ENCODE measurements at places on chromosomes 1 and 21.

- no peak for DNase-seq
Observed at GRCh38 chr1:87200875-87201638, 127.6 kb upstream of the LMO4 start.

DNA sequence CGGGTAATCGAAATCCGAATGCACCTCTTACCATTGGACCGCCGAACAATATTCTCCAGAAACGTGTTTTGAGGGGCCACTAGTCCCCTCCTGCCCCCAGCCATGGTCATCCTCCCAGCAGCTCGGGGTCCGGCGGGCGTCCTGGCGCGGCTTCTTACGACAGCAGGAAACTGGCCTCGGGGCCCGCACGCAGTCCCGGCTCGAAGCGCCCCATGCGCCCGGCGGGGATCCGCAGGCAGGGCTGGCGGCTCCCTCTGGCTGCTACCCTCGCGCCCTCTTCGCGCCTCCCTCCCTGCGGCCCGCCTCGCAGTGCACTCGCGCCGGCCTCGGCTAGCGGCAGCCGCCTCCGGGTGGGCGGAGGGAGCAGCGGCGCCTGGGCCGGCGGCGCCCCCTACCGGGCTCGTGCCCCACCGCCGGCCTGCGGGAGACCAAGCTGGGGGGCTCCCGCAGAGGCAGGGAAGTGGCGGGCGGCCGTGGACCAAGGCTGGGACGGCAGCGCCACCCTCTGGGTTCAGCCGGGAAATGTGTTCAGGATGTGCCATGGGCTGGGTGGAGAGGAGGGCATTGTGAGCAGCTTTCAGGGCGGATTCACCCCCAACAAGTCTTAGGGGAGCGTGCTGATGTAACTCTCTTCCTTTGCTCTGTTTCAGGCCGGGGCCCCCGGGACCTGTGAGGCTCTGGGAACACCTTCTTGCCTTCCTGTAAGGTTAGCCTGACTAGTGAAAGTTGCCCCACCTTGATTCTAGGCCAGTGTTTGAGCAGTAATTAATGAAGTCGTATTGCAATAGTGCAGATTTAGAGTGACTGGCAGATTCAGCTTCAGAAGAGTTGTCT, at the start of gene KCNH1:
KCNH1 (minus strand) TSS at position 313 of the 834 bp plus-strand sequence; CDS start at position 110, 203 bp downstream.
- DNase-seq: no peak

DNA sequence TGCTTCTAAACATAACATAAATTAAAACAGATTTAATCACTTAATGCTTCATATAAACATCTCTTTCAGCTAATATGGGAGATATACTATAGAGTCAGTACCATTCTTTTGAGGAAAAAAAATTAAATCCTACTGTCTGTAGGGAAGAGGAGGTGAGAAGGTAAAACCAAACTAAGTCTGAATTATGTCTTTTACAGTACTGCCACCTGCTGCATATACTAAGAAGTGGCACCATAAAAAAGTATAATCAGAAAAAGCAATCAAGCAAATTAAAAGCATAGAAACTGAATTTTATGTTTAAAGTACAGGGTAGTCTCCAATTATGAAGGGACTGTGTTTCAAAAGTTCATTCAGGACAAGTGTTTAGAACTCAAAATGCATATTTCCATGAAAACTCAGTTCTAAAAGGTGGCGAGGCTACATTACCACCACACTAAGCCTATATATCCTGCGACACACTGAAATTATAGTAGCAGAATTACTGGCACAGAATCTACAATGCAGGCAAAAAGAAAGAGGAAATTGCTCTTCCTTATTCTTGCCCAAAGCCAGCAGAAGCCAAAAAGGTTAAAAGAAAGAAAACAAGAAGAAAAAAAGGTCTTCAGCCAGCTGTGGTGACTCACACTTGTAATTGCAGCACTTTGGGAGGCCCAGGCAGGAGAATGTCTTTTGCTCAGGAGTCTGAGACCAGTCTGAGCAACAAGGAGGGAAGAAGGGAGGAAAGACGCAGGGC, 9.0 kb downstream of the NSL1 start:
- DNase-seq: no peak

DNA sequence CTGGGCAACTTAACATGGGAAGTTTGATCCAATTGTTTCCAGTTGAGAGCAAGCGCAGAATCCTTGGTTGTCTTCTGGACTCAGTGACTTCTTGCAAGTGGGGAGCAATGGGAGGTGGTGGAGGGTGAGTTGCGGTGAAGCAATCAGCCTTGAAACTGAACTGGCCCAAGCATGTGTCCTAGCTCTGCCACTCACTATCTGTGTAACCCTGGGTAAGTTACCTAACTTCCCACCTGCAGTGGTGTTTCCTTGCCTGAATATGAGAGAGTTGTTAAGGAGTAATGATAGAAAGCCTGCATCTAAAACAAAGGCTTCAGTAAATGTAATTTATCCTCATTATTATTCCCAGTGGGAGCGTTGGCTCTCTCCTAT, 132.5 kb upstream of the NFIA start:
- no peak for DNase-seq

GRCh38 chr1:51445351-51446090, 73.5 kb downstream of the EPS15 start:
- no peak for DNase-seq

DNA sequence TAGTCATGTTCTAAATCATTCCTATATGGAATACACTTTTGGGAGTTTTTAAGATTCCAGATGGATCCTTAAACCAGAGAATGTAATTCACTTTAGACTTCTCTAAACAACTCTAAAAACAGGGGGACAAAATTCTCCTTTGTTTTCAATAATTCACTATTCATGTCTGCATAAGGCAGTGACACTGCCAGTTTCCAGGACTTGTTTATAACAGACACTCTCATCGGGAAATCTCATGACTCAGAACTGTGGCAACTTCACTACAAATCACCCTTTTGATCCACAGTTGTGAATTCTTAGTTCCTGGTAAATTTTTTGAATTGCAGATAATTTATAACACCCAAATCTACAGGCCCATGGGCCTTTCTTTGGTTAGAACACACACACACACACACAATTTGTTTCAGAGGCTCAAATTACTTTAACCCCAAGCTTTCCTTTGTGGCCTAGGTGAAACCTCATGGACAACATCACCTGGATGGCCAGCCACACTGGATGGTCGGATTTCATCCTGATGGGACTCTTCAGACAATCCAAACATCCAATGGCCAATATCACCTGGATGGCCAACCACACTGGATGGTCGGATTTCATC, at the start of gene OR2T4:
OR2T4 (plus strand) TSS at position 545 of the 595 bp plus-strand sequence; CDS start at position 545, 0 bp downstream.
- no peak for DNase-seq

DNA sequence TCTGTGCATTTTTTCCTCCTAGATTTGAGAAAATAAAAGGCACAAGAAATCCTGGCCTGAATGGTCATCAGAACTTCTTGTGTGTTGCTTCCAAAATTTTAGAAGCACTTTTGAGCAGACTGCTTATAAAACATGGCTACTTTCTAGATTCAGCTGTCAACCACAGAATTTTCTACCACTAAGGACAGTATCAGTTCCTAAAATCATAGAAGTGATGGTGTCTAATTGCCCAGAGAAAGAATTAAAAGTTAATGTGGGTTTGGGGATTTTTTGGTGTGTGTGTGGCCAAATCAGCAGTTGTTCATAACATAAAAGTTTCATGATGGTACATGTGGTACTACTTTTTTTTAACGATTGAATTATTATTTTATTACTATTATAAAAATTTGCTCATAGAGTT, 171.4 kb upstream of the SNX7 start:
- DNase-seq: no peak

DNA sequence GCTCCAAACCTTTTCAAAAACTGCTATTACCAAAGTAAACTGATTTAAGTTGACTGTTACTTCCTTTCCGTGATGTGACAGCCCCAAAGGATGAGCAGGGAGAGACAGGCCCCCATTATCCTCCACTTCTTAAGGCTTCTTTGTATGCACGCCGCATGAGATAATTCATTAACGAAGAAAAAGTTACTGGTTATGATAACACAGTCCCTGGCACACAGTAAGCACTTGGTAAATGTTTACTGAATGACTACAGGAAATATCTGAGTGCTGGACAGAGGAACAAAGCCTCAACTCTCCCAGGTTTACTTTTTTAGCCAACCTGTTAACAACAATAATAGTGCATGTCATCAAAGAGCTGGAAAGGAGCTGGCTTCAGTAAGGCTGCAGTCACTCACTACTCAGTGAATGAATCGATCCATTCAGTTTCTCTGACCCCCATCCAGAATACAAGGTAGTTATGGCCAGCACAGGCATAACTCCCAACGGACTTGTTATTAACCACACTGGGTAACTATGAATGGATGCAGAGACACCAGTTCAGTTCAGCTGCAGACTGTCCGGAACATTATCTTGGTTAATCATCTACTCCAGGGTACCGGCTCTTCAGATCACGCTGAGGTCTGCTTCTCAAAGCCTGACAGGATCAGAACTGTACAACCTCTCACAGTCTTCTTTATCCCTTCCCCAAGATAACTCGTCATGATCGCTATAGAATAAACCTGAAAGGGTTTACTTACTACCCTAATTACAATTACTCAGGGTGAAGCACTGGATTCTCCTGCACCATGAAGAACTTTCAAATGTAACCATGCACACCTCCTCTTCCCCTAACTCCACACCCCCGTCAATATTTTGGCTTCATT, 58.3 kb downstream of the TGFBR3 start:
- DNase-seq: no peak

DNA sequence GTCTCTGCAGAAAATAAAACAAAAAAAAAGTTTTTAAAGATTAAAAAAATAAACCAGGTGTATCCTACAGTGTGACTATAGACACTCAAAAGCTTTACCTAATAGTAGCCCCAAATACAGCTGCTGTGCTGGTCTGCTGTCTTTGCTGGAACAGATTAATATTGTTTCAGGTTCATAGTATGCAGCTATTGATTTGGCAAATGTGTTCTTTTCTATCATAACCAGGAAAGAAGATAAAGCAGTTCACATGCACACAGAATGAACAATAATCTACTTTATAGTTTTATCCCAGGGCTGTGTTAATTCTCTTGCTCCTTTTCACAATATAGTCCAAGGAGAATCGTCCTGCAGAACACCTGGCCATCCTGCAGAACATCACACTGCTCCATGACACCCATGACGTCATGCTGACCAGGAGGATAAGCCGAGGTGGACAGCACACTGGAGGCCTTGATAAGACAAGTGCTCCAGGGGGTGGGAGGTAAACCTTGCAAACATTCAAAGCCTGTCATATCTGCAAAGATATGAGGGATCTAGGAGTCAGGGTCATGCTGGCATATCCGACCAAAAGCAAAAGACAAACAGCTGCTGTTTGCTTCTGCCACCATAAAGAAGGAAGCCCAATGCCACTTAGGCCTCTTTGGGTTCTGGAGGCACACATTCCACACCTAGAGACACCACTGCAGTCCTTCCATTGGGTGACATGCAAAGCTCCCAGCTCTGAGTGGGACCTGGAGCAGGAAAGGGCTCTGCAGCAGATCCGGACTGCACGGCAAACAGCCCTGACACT, 86.1 kb upstream of the SLC2A1 start:
- DNase-seq: no peak

- no peak for DNase-seq
Observed at GRCh38 chr21:44006017-44006619, 6.0 kb upstream of the TRAPPC10 start.

DNA sequence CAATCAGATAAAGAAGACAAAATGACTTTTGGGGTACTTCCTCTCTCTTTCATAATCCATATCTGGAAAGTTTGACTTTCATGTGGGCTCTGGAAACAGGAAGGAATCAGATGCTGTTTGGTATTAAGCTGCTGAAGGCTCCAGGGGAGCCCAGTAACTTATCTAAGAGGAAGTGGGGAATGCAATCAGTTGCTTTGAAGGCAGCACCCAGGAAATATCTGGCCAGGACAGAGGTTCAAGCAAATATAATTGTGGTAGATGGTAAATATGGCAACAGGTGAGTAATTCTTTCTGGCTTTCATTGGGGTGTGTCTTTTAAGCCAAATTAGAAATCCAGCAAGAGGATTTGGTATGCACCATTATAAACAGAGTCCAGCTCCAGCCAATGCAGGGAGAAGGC, 44.4 kb downstream of the COLGALT2 start:
- DNase-seq: no peak

- DNase-seq: no peak
Observed at GRCh38 chr1:156164125-156164831, 10.9 kb downstream of the SEMA4A start.

DNA sequence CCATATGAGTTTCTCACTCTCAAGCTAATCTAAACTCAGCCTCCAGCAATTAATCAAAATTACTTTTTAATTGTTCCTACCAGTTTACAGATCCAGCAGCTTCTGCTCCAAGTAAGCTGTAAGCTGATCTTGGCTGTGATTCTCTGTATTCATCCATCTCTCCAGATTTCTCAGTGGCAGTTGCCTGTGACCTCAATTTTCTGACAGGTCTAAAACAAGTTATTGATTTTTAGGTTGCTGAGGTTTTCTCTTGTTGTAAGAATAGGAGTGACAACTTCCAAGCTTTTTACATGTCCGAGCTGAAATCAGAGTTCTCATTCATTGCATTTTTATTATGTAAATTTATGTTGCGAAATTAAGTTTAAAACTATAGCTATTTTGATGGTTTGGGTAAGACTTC, 1044.4 kb downstream of the PLA2G4A start:
- no peak for DNase-seq

- DNase-seq: no peak
Observed at GRCh38 chr1:119008483-119009311, 20.6 kb upstream of the TBX15 start.

DNA sequence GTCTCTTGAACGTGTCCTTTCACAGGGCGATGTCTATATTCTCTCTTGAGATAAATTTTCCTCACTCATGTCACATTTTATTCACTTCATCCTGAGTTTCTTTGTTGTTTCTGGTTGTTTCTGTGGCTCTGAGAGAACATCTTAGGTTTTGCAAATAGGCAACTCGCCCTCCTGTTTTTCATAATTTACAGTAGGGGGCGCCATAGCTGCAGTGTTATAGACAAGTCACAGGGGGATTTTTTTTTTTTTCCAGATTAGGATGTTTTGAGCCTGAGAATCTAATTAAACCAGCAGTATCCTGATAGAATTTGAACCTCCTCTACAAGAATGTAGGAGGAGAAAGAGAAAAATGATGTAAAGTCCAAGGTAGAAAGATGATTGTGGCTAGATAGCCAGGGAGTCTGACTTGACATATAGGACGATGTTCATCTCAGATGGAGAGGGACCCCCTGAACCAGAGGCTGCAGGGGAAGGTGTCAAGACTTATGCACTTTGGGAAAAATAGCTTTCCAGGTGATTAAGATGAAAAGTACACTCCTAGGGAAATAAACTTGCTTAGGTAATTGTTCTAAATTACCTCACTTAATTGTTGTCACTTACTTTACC, 76.3 kb downstream of the ZP4 start:
- no peak for DNase-seq

Data from esophagus squamous epithelium (tissue), 5 donors.